ENCODE measurements at places on chromosomes 3 and 15.
A peak's percentile ranks its signal among the peaks of the same experiment; 100 is the strongest.

- DNase-seq, result no peak
These were observed 25.0 kb downstream of the IRAK2 start for GRCh38 chr3:10189557-10190354.

- no peak for DNase-seq
These were observed 471.3 kb upstream of the TPRG1 start for GRCh38 chr3:188700501-188700900.

DNA sequence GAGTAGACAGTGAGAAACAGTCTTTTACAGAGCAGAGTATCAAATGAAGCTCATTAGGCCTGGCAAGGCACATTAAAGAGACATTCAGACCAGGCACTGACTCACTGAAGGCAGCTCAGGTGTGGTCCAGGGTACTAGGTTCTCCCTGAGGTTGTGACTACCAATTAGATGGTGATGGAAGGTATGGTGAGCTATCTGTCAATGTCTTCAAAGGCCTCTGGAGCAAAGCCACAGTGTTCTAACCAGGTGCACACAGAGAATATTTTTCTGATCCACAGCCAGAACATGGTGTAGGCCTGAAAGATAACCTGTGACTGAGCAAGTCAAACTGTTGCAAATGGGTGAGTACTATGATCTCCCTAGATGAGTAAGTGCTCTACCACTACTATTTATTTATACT lies 51.5 kb downstream of the EOMES start:
- DNase-seq, result no peak

GRCh38 chr3:21889166-21889565 lies 138.2 kb upstream of the ZNF385D start:
- peak; percentile 68 for DNase-seq

- peak; percentile 83 for DNase-seq
These were observed 39.3 kb downstream of the C2CD4B start for GRCh38 chr15:62125773-62126172.

GRCh38 chr3:19815805-19816204 lies 118.2 kb downstream of the EFHB start:
- DNase-seq, result no peak

GRCh38 chr3:9149566-9149965 lies 99.9 kb downstream of the SRGAP3 start:
- DNase-seq, result no peak

DNA sequence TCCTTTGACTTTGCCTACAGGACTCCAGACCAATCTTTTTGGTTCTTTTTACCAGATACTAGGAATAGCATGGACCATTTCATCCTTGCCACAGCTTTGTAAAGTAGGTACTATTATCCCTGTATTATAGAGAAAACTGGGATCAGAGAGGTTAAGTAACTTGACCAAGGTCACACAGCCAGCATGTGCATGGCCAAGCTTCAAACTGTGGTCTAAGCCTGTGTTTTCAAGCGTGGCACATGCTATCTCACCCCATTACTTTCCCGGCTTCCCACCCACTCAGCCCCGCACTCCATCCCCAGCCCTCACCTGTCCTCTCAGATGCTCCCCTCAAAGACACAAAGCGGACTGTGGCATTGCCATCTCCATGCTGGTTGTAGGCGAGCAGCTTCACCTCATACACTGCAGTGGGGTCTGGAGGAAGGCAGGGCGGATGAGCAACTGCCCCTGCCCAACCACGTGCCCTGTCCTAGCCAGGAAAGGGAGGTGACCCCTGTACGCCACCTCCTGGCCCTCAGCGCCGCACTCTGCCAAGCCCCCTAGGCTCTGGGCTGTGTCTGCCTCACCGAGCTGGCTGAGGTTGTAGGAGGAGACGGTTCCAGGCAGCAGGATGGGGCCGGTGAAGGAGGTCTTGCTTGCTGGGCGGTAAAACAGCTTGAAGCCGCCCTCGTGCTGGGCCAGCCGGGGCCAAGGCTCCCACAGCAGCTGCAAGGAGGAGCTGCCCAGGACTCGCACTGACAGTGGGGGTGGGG lies 25.7 kb downstream of the RNU5B-1 start:
- no peak for DNase-seq

- DNase-seq, result no peak
These were observed 4.5 kb upstream of the CACNA1D start for GRCh38 chr3:53489787-53490458.

DNA sequence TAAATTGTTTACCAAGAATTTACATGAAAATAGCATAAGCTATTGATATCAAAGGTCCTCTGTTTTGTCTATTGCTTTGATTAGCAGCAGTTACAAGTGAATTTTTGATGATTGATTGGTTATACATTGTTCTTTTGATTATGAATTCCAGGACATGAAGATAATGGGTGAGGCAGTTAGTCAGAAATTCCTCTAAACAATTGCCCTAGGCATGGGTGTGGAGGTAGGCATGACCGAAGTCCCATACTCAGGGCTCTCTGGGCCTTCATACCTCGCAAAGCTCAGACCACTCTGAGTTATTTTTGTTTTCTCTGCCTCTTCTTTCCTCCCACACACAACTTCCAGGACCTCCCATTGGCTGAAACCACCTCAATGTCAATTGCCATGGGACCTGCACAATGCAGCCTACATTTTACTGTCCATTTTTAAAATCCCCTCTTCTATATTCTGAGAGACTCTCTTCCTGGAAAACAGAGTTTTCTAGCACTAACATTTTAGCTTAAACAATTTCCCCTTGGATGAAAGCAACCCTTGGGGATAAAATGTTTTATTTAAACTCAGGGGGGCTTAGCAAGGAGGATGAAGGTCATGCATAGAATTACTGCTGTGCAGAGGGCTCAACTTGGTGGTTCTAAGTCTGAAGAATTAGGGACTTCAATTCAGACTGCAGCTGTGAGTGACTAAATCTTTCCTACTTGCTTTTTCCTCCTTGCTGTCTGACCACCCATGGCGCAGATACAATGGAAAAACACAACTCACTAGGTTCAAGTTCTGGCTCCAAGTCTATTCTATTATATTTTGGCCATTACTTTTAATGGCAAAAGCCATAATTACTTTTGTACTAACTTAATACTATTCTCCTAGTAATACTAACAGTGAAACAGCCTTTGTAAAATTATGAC lies 594.8 kb downstream of the NTRK3 start:
- no peak for DNase-seq

DNA sequence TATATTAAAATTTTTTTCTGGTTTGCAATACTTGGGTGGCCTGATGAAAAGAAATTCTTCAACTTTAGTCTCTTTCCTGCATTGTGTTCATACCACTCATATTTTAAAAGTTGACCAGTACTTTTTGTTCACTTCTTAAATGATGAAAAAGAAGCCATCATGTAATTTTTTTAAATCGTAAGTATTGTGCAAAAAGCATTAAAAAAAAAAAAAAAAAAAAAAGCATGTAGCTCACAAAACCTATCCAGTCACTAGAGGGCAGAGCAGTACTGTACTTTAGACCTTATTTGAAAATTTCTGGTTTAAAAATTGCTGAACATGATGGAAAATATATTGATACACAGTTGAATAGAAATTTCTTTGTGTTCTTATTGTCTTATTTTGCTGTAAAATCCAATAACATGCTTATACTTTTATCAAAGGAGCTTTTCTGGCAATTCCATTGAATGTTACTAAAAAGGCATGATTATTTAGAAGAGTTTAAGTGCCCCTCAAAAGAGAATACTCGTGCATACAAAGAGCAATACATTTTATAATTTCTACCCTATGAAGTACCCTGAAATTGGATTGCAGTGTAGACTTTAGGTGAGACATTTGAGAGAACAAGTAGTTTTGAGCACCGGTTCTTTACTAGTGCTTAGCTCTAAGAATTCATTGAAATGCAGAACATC lies 137.7 kb downstream of the BBX start:
- peak; percentile 38 for DNase-seq

DNA sequence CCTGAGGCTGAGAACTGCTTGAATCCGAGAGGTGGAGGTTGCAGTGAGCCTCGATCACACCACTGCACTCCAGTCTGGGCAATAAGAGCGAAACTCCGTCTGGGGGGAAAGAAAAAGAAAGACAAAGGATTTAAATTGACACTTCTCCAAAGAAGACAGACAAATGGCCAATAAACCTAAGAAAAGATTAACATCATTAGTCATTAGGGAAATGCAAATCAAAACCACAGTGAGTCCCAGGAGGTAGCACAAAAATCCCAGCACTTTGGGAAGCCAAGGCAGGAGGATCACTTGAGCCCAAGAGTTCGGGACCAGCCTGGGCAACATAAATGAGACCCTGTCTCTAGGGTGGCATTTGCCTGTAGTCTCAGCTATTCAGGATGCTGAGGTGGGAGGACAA lies 12.6 kb downstream of the CLPX start:
- DNase-seq, result no peak

GRCh38 chr15:68051109-68051508 lies 3.0 kb upstream of the PIAS1 start:
- DNase-seq, result no peak

GRCh38 chr15:45583731-45584639 lies 3.2 kb upstream of the BLOC1S6 start:
- no peak for DNase-seq

- DNase-seq, result no peak
These were observed 141.3 kb downstream of the P2RY1 start for GRCh38 chr3:152976239-152976638.

GRCh38 chr3:136730595-136731273 lies 21.4 kb downstream of the STAG1 start:
- no peak for DNase-seq

DNA sequence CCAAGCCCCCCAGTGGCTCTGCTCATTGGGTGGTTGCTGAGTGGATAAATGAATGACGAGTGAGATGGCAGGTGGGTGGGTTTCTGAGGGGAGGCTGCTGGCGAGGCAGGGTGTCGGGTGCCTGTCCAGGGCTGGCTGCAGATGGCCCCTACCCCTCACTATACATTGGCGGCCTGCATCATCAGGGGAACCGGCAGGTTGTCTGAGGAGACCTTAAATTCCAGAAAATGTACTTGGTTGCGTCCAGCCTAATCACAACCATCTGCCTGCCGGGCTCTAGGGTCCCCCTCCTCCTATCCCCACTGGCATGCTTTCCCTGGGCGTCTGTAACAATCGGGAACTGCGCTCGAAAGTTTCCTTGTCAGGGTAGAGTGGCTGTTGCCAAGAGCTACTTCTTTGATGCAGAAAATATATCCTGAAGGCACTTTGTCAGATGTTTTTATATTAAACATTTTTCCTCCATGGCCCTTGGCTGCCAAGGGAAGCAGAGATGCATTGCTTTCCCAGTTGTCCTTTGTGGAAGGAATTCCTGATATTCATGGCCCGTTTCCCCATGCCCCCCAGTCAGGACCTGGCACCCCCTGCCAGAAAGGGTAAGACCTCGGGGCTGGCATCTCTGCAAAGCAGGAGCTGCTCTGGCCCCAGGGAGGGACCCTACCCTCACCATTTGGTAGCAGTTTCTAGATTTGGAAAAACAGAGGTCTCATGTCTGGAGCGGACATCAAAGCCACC lies 22.9 kb downstream of the SMAD6 start:
- DNase-seq, result no peak

DNA sequence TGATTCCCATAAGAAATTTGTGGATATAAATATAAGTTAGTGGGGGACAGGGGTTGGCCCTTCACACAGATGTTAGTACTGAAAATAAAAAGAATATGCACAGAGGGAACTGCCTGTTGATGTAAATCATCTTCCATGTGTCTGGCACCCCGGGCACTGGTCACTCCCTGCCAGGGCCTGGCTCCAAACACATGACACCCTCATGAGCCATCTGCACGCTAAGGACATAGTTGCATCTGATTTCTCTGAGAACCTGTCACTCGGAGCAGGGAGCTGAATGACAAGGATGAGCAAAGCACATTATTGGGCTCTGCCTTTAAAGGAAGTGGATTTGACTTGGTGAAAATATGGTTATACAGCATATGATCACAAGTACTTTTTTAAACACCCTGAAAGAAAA lies 66.2 kb upstream of the TSC22D2 start:
- no peak for DNase-seq

DNA sequence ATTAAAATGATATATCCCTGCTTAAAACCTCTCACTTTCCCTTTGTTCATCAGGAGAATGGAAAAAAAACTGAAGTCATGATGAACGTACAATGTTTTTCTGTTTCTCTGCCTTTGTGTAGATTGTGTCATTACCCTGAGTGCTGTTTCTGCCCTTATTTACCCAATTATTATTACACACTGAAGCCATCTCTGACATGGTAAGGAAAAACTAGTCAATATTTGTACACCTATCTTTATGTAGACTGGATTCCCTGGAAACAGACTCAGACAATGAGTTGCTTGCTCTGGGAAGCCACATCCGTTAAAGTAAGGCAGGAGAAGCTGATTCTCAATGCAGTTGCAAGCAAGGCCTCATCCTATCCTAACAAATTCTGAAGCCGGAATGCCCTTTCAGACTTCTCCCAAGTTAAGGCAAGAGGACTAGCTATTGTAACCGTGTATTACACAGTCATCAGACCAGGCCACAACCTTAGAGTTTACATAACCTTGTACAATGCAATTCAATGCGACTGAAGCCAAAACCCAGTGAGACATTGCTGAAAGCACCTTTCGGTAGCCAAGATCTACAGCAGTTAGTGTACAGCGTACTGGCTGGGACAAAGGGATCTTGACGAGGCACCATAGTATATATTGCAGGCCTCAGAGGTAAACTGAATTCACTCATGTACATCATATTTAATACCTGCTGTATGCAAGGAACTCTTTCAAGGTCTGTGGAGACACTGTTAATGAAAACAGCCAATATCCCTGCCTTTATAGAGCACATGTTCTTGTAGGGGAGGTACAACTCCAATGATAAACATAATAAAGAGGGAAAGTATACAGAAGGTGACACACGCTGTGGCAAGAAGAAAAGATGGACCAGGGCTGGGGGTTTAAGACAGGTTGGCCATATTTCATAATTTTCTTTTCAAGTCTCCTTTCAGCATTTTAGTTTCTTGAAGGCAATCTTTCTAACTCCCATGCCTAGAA lies 1040.8 kb upstream of the SEMA6D start:
- no peak for DNase-seq

DNA sequence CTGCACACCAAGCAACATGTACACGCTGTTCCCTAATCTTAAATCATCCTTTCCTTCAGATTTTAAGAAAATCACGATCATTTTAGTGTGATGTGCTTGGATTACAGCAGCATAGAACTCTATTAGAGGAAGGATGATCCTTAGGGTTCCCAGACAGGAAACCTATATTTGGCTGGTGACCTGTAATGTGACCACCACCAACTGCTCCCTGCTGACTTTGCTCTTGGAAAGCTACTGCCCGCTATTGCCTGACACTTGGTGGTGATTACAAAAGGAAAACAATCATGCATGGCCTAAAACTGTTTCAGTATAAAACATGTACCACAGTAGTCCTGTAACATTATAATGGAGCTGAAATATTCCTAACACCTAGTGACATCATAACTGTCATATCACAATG lies 27.2 kb upstream of the LMOD3 start:
- no peak for DNase-seq

DNA sequence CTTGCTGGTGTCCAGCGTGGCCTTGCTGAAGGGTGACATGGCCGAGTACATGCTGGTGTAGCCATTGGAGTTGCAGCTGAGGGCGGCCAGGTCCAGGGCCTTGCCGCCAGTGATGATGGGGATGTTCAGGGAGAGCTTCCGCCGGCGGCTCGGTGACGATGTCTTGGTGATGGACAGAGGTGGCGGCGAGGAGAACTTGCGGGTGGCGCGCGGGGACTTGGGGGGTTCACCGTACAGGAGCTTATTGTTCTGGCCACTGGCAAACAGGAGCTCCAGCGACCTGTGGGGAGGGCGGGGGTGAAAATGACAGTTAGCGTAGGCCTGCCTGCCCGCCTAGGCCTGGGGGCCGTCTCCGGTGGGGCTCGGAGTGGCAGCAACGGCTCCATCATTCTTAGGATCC lies 59.0 kb upstream of the CTSH start:
- no peak for DNase-seq

GRCh38 chr3:46897829-46898320 lies 20.4 kb downstream of the PTH1R start:
- DNase-seq, result no peak

All from NCI-H82 (cell line).